Kidney glomerular epithelial cell (primary cell): ENCODE measurements at places on chromosomes 11 and 22.

GRCh38 chr11:32913445-32913844 is 20.8 kb downstream of the QSER1 start:
- no peak for DNase-seq

- DNase-seq, result no peak
Observed at GRCh38 chr11:28231475-28231874, 123.3 kb downstream of the METTL15 start.

DNA sequence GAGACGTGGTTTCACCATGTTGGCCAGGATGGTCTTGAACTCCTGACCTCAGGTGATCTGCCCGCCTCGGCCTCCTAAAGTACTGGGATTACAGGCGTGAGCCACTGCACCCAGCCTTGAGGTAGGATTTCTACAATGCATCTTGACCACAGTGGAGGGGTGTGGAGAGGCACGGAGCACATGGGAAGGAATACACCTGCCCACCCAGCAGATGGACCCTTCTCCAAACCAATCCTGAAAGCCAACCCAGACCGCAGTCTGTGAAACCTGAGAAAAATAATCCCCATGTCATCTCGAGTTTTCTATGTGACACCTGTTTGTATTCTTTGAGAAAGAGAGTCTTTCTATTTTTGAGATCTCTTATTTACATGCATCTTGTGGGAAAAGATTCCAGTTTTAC is 32.5 kb downstream of the LGR4 start:
- no peak for DNase-seq

- peak; percentile 94 for DNase-seq
Observed at GRCh38 chr22:42680648-42681047, 31.5 kb upstream of the CYB5R3 start.

GRCh38 chr22:48968201-48968959 is 859.3 kb downstream of the BRD1 start:
- DNase-seq, result no peak

GRCh38 chr11:84247926-84248325 is 961.8 kb upstream of the CCDC90B start:
- no peak for DNase-seq

DNA sequence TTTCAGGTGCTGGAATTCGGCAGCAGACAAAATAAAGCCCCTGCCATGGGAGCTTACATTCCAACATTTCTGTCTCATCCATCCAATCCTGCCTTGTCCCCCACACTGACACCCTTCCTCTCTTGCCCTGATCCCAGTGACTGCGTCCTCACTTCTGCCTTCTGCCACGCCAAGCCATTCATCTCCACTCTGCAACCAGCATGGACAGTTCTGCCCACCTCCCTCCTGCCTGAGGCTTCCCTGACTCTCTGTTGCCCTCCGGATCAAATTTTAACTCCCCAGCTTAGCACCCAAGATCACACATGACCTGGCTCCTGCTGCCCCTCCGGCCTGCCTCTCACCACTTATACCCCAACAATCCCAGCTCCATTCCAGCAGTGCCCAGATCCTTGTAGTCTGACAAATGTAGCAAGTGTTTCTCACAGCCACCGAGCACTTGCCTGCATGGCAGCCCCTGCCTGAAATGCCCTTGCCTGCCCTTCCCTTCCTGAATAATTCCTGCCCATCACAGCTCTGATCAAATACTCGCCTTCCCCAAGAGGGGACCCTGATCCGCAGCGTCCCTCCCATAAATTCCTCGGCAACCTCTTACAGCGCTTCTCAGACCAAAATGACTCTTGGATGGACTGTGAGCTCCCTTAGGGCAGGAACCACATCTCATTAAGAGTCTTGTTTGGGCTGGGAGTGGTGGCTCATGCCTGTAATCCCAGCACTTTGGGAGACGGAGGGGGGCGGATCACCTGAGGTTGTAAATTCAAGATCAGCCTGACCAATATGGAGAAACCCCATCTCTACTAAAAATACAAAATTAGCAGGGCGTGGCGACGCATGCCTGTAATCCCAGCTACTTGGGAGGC is 2.3 kb downstream of the ACTN3 start:
- DNase-seq, result no peak

GRCh38 chr22:34620832-34621231 is 445.1 kb upstream of the ISX start:
- no peak for DNase-seq

DNA sequence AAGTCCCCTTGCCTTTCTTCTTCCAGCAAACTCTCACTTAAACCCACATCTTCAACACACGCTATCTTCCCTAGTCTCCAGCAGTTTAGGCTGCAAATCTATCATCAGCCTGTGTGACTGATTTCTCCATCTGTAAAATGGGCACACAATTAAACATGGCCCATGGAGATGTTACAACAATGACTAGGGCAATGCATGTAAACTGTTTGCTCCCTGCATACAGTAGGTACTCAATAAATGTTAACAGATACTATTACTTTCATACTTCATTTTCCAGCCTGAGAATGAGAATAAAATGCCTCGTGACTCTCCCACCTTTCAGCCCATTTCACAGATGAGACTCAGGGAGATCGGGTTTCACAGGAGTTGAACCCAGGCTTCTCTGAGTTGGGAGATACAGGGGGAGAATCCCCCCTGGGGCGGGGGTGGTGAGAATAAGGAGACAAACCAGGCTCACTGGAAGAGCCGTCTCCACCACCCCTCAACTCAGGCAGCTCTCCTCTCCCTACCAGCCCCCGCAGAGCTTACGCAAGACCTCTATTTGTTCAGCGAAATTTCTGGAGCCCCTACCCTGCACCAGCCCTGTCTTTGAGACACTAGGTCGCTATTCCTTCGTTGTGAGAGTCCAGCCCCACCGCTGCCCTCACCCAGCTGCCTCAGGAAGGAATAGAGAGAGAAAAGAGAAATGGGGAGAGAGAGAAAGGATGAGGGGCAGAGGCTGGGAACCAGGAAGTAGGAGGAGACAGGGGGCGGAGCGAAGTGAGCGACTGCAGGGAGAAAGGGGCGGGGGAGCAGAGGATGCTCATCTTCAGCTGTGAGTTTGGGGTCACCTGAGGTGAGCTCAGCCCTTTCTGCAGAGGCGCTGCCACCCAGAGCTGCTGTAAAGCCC is 42.1 kb upstream of the KLHL35 start:
- no peak for DNase-seq

- no peak for DNase-seq
Observed at GRCh38 chr11:12110714-12111548, 541 bp downstream of the MICAL2 start.

- DNase-seq, result no peak
Observed at GRCh38 chr11:73667891-73668290, 21.5 kb downstream of the PLEKHB1 start.

DNA sequence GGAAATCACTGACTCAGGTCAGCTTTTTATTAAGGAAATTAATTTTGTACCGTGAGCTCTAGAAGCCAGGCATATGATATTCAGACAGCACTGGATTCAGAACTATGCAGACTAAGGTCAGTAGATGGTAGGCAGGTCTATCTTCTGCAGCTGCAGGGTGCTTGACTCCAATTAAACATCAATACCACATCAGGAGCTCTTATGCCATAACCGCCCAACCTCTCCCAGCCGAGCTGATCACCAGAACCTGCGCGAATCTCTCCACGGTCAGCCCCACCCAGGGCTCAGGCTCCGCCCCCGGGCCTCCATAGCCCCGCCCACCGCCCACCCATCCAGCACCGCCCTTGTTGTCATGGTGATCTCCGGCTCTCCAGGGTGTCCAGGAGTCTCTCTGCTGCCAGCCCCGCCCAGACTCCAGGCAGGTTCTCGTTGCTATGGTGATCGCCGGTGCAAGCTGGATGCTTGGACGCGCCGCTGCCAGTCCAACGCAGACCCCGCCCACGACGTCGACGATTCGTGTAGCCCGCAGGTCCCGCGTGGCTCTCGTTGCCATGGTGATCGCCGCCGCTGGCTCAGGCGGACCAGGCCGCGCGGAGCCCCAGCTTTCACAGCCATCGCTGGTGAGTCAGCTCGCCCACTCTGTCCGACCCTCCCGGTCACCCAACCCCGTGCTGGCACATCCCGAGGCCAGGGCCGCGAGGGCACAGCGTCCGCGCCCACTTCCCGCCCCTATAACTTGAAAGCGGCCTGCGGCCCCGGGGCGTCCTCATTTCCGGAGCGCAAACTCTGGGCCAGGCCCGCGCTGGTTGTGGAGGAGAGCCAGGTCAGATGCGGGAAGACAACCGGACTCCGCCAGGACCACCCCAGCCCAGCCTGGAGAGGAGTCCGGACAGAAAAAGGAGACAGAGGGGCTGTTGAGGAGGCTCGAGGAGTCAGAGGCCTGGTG is at the start of gene RAB36:
Gene RAB36 (plus strand): TSS at position 546 of the 946 bp plus-strand sequence. CDS start 1,140 bp downstream, outside the sequence.
- peak; percentile 99 for DNase-seq

GRCh38 chr11:94871491-94872185 is 101.7 kb downstream of the CWC15 start:
- no peak for DNase-seq

DNA sequence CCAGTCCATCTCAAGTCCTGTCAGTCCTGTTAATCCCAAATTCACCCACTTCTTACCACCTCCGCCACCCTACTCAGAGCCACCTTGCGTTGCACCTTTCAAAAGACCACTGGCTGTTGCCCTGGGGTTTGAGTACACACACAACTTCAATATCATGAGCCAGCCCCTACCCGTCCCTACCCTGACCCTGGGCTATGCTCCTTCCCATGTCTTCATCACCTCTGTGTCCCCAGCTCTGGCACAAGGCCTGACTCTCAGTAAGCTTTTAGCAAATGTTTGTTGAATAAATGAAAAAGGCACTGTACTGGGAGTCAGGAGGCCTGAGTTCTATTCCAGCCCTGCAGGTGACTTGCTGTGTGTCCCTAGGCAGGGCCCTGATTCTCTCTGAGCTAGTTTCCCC is 26.5 kb downstream of the OTOG start:
- no peak for DNase-seq

DNA sequence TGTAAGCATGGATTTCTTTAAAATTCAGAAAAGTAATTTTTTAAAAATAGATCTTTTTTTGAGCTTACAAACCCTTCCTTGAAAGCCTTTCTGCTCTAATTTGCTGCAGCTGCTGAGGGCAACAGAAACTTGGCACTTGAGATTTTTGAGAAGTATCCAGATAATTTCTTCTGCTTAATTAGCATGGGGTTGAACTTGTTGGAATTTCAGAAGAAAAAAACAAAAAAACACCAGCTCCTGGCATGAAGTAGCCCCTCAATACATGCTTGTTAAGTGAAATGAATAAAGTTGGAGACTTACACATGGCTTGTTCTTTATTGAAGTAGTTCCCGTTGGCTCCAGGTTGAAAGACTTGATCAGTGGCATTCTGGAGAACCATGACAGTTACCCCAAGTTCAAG is 331.4 kb upstream of the RAG2 start:
- no peak for DNase-seq

- no peak for DNase-seq
Observed at GRCh38 chr11:121367844-121368225, 75.3 kb downstream of the SC5D start.

- DNase-seq, result no peak
Observed at GRCh38 chr11:12249590-12250260, 127.6 kb upstream of the PARVA start.

- DNase-seq, result peak; percentile 84
Observed at GRCh38 chr22:43823353-43823908, 11.3 kb upstream of the EFCAB6 start.

GRCh38 chr11:57131080-57131790 is 50.5 kb upstream of the LRRC55 start:
- DNase-seq, result peak; percentile 20

GRCh38 chr11:22151649-22152197 is 41.2 kb upstream of the ANO5 start:
- DNase-seq, result no peak

- DNase-seq, result no peak
Observed at GRCh38 chr11:657691-658126, 20.6 kb downstream of the DRD4 start.

DNA sequence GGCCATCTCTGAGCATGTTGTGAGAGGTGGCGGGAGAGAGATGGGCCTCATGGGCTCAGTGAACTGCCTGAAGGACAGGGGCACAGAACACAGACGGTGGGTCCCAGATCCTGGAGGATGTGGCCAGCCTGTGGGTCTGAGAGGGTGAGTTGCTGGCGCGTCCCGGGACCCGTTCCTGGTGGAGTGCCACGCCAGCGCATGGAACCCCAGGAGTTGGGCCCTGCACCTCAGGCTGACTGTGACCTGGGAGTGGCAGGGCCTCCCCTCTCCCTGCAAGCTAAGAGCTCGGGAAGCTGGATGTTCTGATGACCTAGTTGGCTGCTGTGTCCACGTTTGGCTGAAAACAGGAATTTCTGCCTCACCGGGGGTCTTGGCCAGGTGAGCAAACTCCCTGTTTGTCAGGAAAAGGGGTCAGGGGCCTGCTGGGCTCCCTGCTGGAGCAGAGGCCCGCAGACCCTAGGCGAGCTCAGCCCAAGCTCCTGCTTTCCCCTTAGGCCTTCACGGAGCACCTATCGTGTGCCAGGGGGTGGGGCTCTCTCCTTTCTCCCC is 15.0 kb downstream of the LRRC32 start:
- DNase-seq, result no peak

DNA sequence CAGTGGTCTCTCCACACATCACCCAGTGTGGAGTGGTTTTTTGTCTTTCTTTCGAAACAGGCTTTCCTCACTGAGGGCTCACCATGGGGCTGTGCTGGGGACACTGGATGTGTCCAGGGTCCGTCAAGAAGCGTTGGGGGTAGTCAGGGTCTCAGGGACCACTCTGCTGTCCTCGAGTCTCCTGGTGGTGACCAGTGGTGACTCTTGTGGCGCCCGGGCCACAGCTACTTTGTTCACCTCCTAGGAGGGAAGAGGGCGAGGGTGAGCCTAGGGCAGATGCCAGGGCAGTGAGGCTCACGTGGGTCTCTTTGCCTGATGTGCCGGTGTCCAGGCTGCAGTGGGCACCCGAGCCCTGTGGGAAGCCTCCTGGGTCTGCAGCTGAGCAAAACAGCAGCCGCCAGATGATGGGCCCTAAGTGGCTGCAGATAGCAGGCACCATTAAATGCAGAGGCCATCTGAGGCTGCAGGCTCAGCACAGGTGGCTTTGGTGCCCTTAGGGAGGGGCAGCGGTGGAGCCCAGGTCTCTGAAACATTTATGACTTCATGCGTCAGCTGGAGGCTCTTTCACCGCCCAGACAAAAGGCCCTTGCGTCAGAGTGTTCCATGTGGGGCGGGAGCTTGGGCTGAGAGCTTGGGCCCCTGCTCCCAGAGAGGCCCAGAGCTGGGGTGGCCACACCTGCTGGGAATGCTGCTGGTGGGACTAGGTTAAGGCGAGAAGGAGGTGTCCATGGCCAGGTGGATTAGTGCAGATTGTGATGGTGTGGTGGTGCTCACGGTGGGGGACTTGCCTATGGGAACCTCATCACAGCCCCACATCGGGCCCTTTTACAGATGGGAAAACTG is 29.5 kb downstream of the KCNQ1 start:
- no peak for DNase-seq

DNA sequence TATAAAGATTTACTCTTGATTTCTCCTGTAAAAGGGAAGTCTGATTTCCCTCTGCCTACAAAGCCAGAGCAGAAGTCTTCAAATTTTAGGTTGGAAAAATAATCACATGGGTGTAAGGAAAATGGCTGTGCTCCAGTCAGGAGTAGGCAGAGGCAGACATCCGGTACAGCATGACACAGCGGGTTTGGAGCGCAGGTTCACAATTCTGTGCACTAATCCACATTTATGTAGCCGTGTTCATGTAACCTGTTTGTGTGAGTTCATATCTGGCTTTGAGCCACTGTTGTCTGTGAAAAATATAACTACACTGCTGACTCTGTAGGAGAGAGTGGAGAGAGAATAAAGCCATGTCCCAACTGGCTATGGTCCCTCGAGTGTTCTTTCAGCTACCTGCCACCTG is 248.0 kb downstream of the CASP12 start:
- no peak for DNase-seq

- DNase-seq, result no peak
Observed at GRCh38 chr22:27776650-27776958, 25.0 kb downstream of the MN1 start.

- DNase-seq, result no peak
Observed at GRCh38 chr11:62842171-62842741, 2.9 kb upstream of the WDR74 start.

GRCh38 chr11:77035039-77035438 is 841 bp downstream of the B3GNT6 start:
- DNase-seq, result no peak
